ENCODE measurements at places on chromosomes 7 and 10.
A peak's percentile ranks its signal among the peaks of the same experiment; 100 is the strongest.

DNA sequence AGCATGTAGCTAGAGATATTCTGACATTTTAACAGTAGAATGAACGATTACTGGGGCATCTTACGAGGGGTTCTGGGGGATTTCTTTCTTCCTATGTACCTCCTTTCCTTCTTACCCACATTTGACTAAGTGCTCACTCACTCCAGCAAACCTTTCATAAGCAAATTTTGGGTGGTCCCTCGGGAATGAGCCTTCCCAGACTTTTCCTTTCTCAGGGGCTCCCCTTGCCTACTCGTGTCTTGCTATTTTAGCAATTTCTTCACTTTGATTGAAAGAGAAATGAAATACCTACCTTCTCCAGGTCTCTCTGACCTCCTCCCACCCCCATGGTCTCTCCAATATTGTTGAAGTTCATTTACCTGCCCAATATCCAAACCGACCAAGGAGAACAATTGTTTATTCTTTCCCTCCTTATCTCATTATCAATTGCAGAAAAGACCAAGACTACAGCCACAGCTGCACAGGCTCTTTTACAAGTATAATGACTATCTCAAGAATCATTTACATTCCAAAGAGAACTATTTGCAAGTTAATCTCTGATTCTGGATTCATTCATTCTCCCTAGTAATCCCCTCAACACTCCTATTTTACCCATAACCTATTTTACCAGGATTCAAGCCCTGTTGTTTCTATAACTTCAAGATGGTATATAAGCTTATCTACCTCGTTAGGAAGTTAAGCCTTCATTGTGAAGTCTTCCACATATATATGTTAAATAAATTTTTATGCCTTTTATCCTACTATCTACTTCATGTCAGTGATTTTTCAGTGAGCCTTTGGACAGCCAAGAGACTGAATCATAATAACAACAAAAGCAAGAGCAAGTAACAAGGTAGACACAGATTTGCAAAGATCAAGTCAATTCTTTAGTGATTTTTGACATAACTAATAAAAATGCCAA, 480.6 kb downstream of the IPMK start:
- DNase-seq: no peak

- DNase-seq: no peak
Measured at GRCh38 chr10:90977855-90978486, 57.1 kb upstream of the ANKRD1 start.

GRCh38 chr10:128922172-128922571, 544.9 kb upstream of the MGMT start:
- no peak for DNase-seq

GRCh38 chr7:147418966-147419365, 1171.6 kb upstream of the C7orf33 start:
- no peak for DNase-seq

- DNase-seq: no peak
Measured at GRCh38 chr7:137958470-137959431, 43.1 kb downstream of the CREB3L2 start.

- peak; percentile 49 for DNase-seq
Measured at GRCh38 chr7:3260401-3260715, 40.7 kb upstream of the SDK1 start.

- DNase-seq: no peak
Measured at GRCh38 chr10:69319841-69320316, 41.6 kb downstream of the HK1 start.

GRCh38 chr7:4260867-4261600, 421.1 kb upstream of the FOXK1 start:
- no peak for DNase-seq

DNA sequence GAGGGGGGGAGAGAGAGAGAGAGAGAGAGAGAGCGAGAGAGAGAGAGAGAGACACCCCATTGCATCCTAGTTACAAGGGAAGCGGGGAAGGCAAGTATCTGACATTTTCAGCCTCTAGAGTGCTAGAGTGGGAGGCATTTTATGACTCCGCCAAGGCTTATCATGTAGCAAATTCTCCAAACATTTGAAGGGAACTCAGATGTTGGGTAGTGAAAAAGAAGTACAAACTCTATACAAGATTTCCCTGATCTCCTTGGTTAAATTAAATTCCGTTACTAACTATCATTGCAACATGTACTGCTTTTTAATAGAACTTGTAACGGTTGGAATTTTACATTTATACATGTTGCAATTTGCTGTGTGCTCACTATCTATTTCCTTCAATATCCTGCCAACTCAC, 83.4 kb upstream of the FAM3C start:
- DNase-seq: no peak

DNA sequence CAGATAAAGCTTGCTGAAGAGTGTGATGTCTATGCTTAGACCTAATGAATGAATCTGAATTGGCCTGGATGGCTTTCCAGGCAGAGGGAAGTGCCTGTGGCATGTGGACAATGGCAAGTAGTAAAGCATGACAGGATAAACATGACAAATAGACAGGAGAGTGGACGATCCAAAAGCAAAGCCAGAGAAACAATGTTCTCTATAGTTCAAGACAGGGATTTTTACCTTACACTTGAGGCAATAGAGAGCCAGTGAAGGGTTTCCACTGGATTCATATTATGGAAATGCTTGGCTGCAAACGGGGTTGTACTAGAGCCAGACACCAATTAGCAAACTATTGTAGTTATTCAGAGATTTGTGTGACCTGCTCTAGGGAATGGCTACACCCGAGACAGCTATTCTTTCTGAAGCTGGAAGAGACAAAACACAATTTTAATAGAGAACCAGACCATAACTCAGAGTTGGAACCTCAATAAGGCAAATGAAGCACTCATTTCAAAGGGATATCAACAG, 2.3 kb downstream of the AGMO start:
- DNase-seq: no peak

DNA sequence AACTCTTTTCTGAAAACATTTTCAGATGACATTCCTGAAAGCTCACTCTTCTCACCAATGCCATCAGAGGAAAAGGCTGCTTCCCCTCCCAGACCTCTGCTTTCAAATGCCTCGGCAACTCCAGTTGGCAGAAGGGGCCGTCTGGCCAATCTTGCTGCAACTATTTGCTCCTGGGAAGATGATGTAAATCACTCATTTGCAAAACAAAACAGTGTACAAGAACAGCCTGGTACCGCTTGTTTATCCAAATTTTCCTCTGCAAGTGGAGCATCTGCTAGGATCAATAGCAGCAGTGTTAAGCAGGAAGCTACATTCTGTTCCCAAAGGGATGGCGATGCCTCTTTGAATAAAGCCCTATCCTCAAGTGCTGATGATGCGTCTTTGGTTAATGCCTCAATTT, 16.5 kb downstream of the ANLN start:
- DNase-seq: no peak

DNA sequence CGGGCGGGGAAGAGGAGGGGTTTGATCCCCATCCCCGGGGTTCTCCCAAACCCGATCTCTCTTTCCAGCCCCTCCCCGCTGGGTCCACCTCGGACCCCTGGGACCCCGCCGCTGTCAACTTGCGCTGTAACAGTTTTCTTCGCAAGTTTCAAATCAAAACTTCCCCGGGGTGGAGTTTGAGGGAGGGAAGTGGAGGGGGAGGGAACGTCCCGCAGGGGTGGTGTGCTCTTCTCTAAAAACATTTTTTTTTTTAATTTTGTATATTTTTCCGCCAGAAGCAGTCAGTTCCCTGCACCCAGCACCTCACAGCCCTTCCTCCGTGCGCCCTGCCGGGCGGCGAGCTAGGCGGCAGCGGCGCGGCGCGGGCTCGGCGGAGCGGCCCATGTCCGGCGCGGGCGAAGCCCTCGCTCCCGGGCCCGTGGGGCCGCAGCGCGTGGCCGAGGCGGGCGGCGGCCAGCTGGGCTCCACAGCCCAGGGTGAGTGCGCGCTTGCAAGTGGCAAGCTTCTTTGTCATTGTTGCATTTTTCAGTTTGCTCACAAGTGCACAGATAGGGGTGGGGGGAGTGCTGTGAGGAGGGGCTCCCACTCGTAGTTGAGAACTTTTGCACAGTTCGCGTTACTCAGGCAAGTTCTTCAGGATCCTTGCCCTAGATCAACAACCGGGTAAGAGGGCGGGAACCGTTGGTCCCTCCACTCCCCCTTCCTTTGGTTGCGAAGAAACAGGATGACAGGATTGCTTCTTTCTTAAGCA, 933 bp downstream of the MDFIC start:
- DNase-seq: peak; percentile 71

- DNase-seq: no peak
Measured at GRCh38 chr10:81200801-81201200, 663.1 kb downstream of the SH2D4B start.

GRCh38 chr7:104240401-104240800, 32.6 kb upstream of the ORC5 start:
- no peak for DNase-seq

- no peak for DNase-seq
Measured at GRCh38 chr10:60394446-60394845, 4.8 kb upstream of the ANK3 start.

DNA sequence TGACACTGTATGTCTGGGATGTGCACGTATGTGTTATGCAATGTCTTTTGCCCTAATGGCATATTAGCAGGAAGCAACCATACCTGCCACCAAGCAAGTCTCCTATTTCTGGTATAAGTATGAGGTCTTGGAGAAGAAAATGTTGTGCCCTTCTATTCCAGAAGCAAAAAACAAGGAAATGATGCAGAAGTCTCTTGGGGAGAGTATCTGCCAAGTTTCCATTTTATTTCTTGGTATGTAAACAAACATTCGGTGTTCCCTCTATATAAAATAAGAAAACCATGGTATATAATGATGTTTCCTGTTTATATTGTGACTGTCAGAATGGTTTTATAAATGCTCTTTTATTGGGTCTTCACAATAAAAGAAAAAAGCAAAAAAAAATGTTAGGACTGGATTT, 19.3 kb upstream of the MYO3A start:
- no peak for DNase-seq

- no peak for DNase-seq
Measured at GRCh38 chr7:118918556-118918955, 694.1 kb downstream of the ANKRD7 start.

GRCh38 chr7:18212758-18213157, 185.1 kb upstream of the PRPS1L1 start:
- DNase-seq: peak; percentile 79

DNA sequence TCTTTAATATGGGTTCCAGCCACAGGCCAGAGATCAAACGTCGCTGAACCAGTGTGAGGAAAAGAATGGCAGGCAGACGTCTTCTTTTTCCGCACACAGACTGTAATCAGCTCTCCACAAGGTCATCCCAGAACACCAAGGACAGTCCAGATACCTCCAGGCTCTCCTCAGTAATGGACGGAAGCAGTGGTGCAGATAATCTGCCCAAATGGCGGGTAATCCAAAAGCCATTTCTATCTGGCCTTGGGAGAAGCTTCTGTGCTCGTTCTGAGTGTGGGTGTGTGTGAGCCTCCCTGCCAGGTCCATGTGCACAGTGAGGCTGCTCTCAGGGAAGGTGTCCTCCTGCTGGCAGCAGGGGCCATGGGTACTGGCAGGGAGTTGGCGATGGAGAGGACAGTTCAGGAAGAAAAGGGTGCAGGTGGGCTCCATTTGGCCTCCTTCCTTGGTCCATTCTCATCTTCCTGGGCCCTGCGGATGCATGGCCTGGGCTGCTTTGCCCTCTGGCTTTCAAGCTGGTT, 15.6 kb upstream of the TEX36 start:
- no peak for DNase-seq

GRCh38 chr10:716821-717220, 27.4 kb upstream of the DIP2C start:
- DNase-seq: no peak

GRCh38 chr10:89466599-89467035, 52.2 kb downstream of the IFIT5 start:
- peak; percentile 32 for DNase-seq
